Ovary (tissue), 10 donors: ENCODE measurements at places on chromosomes 16 and 17. TPM values are rescaled to one million over a fixed set of nuclear protein-coding genes. Genes with fewer than 3 reads are reported as not detected.

The GALR2 gene
- not detected for total RNA-seq

The SLC38A7 gene
- 10.1 TPM for total RNA-seq

The CHST5 gene
- total RNA-seq: 0.63 TPM

The WNT9B gene
- total RNA-seq: not detected

The ZNF469 gene
- 16.2 TPM for total RNA-seq

The HID1 gene
- 1.8 TPM for total RNA-seq

The UMOD gene
- total RNA-seq: not detected

The EPOP gene
- 1.0 TPM for total RNA-seq

The GUCY2D gene
- total RNA-seq: not detected

The ZNF423 gene
- total RNA-seq: 40.3 TPM

The SRCIN1 gene
- total RNA-seq: 1.2 TPM

The SLC38A8 gene
- total RNA-seq: not detected

The CNGB1 gene
- total RNA-seq: not detected

The PDILT gene
- not detected for total RNA-seq

The MYOCD gene
- total RNA-seq: 8.4 TPM

The CXCL16 gene
- 16.4 TPM for total RNA-seq

The ENPP7 gene
- not detected for total RNA-seq

The SCIMP gene
- 0.60 TPM for total RNA-seq

DNA sequence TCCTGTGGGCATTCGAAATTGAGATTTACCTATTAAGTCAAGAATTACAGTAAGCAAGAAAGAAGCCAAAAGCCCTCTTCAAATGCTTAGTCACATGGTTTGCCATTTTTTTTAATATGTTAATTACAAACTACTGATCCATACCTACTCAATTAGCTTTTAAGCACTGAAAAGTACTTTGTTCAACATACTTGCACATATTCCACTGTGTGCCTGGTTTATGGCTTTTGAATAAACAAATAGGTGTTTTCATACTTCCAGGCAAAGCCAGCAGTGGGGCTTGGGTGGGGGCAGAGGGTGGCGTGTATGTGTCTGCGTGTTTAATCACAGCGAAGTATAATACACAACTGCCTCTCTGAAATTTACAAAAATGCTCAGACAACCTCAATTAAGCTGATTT, 51.4 kb downstream of the GAS7 start:
- DNase-seq: no peak

DNA sequence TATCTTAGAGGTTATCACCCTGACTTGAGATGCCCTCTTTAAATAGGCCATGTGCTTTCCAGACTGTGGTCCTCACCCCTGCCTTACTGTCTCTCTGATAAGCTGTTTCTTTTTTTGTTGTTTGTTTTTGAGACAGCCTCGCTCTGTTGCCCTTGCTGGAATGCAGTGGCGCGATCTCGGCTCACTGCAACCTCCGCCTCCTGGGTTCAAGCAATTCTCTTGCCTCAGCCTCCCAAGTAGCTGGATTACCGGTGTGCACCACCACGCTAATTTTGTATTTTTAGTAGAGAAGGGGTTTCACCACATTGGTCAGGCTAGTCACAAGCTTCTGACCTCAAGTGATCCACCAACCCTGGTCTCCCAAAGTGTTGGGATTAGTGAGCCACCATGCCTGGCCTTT, 765 bp upstream of the SEPTIN12 start:
- no peak for DNase-seq

- no peak for DNase-seq
Observed at GRCh38 chr17:57943645-57944044, 11.6 kb downstream of the CUEDC1 start.

- no peak for DNase-seq
Observed at GRCh38 chr17:44212507-44213402, 6.7 kb downstream of the UBTF start.

- no peak for DNase-seq
Observed at GRCh38 chr16:85625485-85626117, 12.5 kb downstream of the GSE1 start.

- DNase-seq: no peak
Observed at GRCh38 chr17:44568945-44569858, 11.9 kb downstream of the FZD2 start.

DNA sequence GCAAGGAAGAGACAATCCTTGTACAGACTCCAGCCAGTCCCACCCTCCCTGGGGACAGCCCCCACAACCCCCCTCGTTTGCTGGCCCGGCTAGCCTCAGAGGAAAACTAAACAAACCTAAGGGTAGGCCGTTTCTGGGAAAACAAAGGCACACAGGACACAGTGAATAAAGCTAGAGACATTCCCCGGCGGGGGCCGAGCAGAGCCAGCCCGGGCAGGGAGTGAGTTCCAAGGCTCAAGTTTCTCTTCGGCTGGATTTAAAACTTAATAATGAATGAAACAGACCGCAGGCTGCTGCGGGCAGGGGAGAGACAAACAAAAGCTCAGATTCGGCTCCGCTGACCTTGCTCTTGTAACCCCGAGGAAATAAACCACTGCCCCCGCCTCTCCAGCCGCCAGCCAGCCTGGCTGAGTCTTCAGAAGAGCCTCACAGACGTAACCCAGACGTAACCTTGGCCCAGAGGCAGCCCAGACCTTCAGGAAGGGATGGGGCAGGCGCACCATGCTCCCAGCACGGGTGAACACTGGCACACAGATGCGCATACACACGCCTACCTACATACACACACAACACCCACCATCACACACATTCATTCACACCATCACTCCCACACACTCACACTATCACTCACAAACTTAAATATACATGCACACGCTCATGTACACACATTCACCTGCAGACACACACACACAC, 216.0 kb downstream of the ZNF423 start:
- peak; percentile 85 for DNase-seq

GRCh38 chr17:8365143-8365542, 11.4 kb downstream of the KRABD2 start:
- DNase-seq: no peak

- DNase-seq: no peak
Observed at GRCh38 chr17:74725111-74725510, 11.9 kb upstream of the RAB37 start.

DNA sequence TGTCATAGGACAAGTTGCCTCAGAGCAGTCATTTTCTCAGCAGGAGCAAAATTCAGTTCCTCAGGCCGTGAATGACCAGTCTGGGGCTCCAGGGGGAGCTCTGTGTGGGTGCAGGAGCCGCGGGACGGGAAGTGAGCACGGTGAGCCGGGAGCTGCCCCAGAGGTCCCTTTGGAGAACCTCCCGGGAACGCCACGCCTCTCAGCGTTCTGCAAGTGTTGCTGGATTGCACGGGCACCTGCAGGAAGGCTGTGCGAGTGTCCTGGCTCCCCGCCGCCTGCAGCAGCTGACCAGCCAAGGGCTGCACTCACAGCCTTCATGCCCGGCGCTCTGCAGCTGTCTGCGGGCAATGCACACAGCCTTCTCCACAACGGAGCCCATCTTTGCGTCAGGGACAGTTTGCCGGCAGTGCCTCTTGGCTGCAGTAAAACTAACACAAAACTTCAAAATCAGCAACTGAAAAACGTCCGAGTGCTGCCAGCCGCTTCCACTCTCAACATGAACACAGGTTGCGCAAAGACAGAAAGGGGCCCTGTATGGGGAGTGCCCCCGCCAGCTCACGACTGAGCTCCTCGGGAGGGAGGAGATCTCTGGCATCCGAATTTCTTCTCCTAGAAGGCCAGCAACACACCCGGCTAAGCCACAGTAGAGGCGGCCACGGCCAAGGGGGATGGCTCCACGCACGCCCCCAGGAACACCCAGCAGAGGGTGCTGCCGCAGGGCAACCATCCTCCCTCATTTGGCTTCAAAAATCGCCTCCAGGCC, 16.0 kb downstream of the NDUFAF8 start:
- peak; percentile 92 for DNase-seq

- DNase-seq: no peak
Observed at GRCh38 chr17:49191409-49191916, 18.9 kb downstream of the GNGT2 start.

DNA sequence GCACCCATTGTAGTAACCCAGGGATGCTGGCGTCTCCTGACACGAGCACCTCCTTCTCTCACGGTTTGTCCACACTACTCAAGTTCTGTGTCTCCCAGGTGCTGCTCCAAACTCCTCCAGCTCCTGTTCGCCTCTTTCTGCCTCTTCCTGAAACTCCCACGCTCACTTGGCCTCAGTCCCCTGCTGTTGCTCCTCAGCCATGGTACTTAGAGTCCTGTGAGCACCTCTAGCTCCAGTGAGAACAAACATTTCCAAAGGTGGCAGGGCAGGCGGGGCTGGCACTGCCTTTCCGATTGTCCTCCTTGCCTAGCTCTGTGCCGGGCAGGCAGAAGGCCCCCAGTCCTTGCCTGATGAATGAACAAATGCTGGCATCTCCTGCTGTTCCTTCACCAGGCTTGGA, 146.1 kb downstream of the SDK2 start:
- no peak for DNase-seq

- no peak for DNase-seq
Observed at GRCh38 chr17:55521186-55521585, 9.9 kb upstream of the SMIM36 start.

DNA sequence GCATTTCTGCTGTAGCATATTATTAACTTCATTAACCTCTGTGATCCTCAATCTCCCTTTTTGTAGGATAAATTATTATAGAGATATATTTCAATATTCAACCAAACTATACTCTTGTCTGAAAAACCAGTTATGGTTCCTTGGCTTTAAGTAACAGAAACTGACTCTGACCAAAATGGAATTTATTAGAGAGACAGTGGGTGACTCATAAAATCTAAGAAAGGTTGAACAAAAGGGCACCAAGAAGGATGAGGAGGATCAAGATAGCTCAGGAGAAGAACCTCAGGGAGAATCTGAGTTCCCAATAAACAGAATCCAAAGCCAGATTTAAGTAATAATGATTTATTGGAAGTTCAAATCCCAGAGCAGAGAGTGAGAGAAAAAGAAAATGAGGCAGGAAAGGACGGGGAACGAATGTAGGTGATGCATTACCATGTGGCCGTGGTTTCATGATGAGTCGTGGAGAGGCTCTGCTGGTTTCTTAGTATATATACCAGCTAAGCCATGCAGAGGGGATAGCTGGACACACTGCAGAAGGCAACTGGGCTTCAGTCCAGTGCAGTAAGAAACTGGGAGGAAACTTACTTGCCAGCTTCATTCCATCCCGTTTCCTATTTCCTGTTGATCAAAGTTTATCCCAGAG, 151.5 kb upstream of the GOT2 start:
- DNase-seq: no peak

DNA sequence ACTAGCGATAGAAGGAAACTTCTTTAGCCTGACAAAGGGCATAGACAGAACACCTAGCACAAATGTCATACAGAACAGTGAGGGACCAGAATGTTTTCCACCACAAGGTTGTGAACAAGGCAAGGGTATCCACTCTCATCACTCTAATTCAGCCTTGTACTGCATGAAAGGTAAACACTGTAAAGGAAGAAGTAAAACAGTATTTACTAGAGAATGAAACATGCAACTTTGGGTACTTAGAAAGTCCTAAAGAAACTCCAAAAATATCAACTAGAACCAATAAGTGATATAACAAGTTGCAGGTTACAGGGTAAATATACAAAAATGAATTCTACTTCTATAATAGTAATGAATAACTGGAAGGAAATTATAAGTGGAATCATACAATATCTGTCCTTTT, 32.2 kb downstream of the BRIP1 start:
- no peak for DNase-seq

- no peak for DNase-seq
Observed at GRCh38 chr16:27103954-27104353, 37.2 kb downstream of the C16orf82 start.

GRCh38 chr17:29060475-29060874, 17.5 kb downstream of the PIPOX start:
- no peak for DNase-seq

DNA sequence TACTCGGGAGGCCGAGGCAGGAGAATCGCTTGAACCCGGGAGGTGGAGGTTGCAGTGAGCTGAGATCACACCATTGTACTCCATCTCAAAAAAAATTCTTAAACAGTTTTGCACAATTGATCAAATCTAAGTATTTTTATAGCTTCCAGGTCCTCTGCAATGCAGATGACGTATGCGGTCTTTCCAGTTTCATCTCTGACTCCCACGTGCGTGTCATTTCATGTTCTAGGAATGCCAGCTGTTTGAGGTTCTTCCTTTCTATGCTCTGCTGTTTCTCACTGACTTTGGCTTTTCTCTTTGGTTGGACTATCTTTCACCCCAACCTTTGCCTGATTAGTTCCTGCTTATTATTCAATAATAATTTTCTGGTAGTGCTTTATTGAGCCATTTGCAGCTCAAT, 16.2 kb downstream of the CHP2 start:
- DNase-seq: no peak

- DNase-seq: no peak
Observed at GRCh38 chr16:4089811-4090301, 26.4 kb downstream of the ADCY9 start.
